Activated naive CD8-positive, alpha-beta T cell treated with anti-CD3 and anti-CD28 coated beads, Interleukin-2, amount 10 ng/mL, durations not matched to agents 7 days and 5 days (primary cell): ENCODE measurements at places on chromosomes 1 and 21. TPM values are rescaled to one million over a fixed set of nuclear protein-coding genes. Genes with fewer than 3 reads are reported as not detected.
A peak's percentile ranks its signal among the peaks of the same experiment; 100 is the strongest.

DNA sequence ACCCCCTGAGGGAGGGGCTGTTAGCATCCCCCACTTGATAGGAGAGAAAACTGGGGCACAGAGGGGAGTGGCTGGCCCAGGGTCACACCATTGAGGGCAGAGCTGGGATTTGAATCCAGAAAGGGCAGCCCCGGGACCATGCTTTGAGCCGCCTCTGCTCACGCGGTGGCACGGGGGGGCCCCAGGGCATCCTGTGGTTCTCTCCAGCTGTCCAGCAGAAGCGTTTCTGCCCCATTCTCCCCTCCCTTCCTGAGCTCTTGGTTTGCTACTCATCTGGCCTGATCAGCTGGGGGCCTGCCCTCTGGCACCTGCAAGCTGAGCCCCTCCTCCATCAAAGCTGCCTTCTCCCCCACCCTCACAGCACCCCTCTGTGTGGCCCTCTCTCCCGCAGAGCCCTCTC lies 37.5 kb downstream of the FBXO2 start:
- no peaks in the 10 kb centered on the region for H3K36me3 ChIP-seq
- DNase-seq: no peak
- no peak overlapping the region for H3K4me3 ChIP-seq
- peaks cover 2% of the 10 kb centered on the region for H3K27me3 ChIP-seq
- H3K27ac ChIP-seq: no peak overlapping the region

DNA sequence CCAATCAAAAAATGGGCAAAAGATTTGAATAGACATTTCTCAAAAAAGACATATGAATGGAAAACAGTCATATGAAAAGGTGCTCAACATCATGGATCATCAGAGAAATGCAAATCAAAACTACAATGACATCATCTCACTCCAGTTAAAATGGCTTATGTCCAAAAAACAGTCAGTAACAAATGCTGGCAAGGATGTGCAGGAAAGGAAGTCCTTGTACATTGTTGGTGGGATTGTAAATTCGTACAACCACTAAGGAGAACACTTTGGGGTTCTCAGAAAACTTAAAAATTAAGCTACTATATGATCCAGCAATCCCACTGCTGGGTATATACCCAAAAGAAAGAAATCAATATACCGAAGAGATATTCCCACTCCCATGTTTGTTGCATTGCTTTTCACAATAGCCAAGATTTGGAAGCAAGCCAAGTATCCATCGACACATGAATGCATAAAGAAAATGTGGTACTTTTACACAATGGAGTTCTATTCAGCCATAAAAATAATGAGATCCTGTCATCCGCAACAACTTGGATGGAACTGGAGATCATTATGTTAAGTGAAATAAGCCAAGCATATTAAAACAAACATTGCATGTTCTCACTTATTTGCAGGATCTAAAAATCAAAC lies 17.9 kb downstream of the GBP5 start:
- H3K27ac ChIP-seq: no peak overlapping the region
- H3K36me3 ChIP-seq: peaks cover 76% of the 10 kb centered on the region
- no peak for DNase-seq
- H3K4me1 ChIP-seq: peaks cover 29% of the 10 kb centered on the region

DNA sequence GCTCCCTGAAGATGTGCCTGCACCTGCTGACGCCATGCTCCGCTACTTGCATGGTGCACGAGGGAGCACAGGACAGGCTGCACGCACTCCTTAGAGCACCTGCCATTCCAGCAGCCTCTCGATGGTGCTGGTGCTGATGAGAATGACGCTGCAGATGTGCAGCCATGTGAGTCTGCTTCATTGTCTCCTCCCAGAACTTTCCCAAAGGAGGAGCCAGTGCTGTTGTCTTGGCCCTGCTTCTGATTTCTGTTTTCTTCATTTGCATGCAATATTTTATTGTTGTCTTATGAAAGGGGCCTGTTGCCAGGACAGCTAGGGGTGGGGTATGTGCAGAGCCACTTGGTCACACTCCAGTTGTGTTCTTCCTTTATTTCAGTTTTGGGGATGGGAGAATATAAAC lies 70.1 kb downstream of the PCBP3 start:
- H3K27me3 ChIP-seq: peaks cover 15% of the 10 kb centered on the region
- H3K4me3 ChIP-seq: no peak overlapping the region
- no peaks in the 10 kb centered on the region for H3K36me3 ChIP-seq
- no peak overlapping the region for H3K27ac ChIP-seq
- H3K4me1 ChIP-seq: peaks cover 3% of the 10 kb centered on the region

GRCh38 chr1:218930000-218930399 lies 243.7 kb upstream of the LYPLAL1 start:
- no peaks in the 10 kb centered on the region for H3K36me3 ChIP-seq

DNA sequence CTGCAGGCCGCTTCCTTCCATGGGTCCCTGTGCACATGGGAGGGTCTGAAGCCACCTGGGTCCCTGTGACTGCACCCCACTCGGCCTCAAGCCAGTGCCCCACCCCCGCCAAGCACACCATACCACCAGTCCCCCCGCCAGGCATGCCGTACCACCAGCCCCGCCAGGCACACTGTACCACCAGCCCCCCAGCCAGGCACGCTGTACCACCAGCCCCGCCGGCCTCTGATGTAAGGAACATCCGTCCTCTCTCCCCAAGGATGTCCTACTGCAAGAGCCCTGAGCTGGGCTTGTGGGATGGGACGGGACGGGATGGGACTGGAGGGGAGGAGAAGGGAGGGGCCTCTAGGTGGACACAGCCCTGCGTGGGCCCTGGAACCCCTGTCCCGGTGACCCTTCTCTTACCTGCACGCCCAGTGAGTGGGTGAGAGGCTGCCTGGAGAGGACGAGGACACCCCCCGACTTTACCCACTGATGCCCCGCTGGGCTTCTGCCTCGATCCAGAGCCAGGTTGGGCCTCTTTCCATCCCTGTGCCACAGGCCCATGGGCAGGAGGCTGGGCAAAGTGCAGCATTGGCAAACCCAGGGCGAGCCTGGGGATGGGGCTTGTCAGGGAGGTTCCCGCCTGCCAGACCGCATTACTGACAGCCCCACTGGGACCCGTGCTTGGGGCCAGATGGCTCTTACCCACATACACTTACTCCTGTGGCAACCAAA lies 40.8 kb upstream of the COL6A1 start:
- H3K27ac ChIP-seq: no peak overlapping the region
- H3K36me3 ChIP-seq: no peaks in the 10 kb centered on the region
- peaks cover 2% of the 10 kb centered on the region for H3K27me3 ChIP-seq
- no peaks in the 10 kb centered on the region for H3K4me1 ChIP-seq
- no peak for DNase-seq

DNA sequence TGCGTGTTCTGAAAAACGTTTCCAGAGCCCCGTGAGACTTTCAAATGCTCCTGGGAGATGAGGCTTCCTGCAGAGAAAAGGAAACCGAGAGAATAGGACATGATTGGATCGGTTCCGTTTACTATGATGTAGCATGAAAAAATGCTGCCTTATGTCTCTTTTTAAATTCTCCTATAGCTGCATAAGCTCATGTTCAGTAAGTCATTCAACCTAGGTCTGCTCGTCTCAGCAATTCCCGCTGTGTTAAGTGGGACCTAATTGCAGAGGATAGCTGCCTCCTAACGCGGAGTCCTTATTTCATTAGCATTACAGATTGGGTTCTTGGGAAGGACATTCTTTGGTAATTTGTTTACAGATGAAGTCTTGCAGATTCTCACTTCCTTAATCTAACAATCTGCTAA lies 165.3 kb downstream of the GALNT2 start:
- peaks cover under 1% of the 10 kb centered on the region for H3K36me3 ChIP-seq
- H3K4me1 ChIP-seq: peaks cover 12% of the 10 kb centered on the region
- no peak overlapping the region for H3K4me3 ChIP-seq
- H3K27me3 ChIP-seq: no peaks in the 10 kb centered on the region

- no peak overlapping the region for H3K27ac ChIP-seq
- H3K27me3 ChIP-seq: no peaks in the 10 kb centered on the region
- no peaks in the 10 kb centered on the region for H3K4me1 ChIP-seq
- H3K36me3 ChIP-seq: no peaks in the 10 kb centered on the region
- H3K4me3 ChIP-seq: no peak overlapping the region
Observed at GRCh38 chr1:62057641-62058290, 136.9 kb upstream of the L1TD1 start.

DNA sequence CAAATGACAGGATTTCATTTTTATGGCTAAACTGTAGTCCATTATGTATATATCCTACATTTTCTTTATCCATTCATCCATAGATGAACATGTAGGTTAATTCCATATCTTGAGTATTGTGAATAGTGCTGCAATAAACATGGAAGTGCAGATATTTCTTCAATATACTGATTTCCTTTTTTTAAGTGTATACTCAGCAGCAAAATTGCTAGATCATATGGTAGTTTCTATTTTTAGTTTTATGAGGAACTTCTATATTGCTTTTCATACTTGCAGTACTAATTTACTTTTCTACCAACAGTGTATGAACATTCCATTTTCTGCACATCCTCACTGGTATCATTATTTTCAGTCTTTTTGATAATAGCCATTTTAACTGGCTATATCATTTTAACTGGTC lies 30.1 kb downstream of the OR10J5 start:
- no peak for DNase-seq
- no peak overlapping the region for H3K4me3 ChIP-seq
- no peaks in the 10 kb centered on the region for H3K36me3 ChIP-seq
- H3K27me3 ChIP-seq: peaks cover 3% of the 10 kb centered on the region

GRCh38 chr1:226029093-226029496 lies 30.0 kb upstream of the SDE2 start:
- no peaks in the 10 kb centered on the region for H3K36me3 ChIP-seq
- no peaks in the 10 kb centered on the region for H3K4me1 ChIP-seq
- H3K27ac ChIP-seq: no peak overlapping the region
- no peak for DNase-seq
- no peak overlapping the region for H3K4me3 ChIP-seq

- H3K4me1 ChIP-seq: peaks cover 23% of the 10 kb centered on the region
- no peak for DNase-seq
- H3K27ac ChIP-seq: no peak overlapping the region
- no peaks in the 10 kb centered on the region for H3K27me3 ChIP-seq
- no peak overlapping the region for H3K4me3 ChIP-seq
- peaks cover 68% of the 10 kb centered on the region for H3K36me3 ChIP-seq
Observed at GRCh38 chr1:232969799-232970198, 19.4 kb downstream of the NTPCR start.

DNA sequence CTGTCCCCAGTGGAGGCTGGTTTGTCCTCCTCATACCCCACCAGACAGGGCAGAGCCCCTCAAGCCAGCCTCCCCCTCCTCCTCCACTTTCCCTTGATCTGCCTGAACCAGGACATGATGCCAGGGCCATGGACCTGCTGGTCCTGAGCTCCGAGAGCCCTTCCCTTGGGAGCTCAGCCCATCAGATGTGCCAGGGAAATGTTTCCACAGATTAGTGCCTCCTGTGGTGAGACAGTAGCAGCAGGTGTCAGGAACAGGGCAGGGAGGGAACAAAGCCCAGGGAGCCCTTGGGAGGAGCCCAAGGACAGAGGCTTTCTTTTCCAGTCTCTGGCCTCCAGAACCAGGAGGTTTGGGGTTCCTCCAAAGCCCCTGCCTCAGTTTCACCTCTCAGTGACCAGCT lies 14.6 kb upstream of the SLC41A1 start:
- H3K27me3 ChIP-seq: no peaks in the 10 kb centered on the region
- H3K4me1 ChIP-seq: peaks cover 9% of the 10 kb centered on the region
- no peak for DNase-seq
- peaks cover 3% of the 10 kb centered on the region for H3K36me3 ChIP-seq

DNA sequence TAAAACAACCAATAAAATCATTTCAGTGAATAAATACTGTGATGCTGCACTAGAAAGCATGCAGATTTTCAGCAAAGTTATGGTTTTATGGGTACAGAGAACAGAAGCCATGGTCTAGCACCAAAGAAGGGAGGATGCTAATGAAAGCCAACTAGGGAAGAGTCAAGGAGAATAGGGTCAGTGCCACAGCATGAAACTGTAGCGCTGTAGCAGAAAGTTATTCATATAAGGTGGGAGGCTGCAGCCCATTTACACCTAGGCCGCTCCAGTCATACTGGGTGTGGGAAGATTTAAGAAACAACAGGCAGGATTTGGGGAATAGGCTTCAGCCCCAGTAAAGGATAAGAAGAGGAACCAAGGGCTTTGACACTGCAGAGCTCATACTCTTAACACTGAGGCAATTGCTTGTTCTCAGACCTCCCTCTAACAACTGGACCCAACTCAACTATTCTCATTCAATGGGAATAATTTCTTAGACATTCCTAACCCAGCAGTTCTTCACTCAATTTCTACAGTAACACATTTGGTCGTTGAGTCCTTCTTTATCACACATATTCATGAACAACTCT lies 4.4 kb downstream of the IFI16 start:
- H3K36me3 ChIP-seq: peaks cover 69% of the 10 kb centered on the region
- peaks cover 45% of the 10 kb centered on the region for H3K4me1 ChIP-seq
- peak overlapping the region; percentile 84 for H3K4me3 ChIP-seq
- H3K27me3 ChIP-seq: no peaks in the 10 kb centered on the region
- no peak for DNase-seq

- no peak for DNase-seq
- H3K4me3 ChIP-seq: peak overlapping the region; percentile 98
- peaks cover 43% of the 10 kb centered on the region for H3K4me1 ChIP-seq
- H3K36me3 ChIP-seq: peaks cover 47% of the 10 kb centered on the region
Observed at GRCh38 chr1:198641966-198642668, 3.3 kb downstream of the PTPRC start.

- H3K4me3 ChIP-seq: no peak overlapping the region
- no peaks in the 10 kb centered on the region for H3K4me1 ChIP-seq
- H3K27ac ChIP-seq: no peak overlapping the region
- H3K36me3 ChIP-seq: no peaks in the 10 kb centered on the region
Observed at GRCh38 chr1:233972951-233973635, 68.6 kb downstream of the SLC35F3 start.

DNA sequence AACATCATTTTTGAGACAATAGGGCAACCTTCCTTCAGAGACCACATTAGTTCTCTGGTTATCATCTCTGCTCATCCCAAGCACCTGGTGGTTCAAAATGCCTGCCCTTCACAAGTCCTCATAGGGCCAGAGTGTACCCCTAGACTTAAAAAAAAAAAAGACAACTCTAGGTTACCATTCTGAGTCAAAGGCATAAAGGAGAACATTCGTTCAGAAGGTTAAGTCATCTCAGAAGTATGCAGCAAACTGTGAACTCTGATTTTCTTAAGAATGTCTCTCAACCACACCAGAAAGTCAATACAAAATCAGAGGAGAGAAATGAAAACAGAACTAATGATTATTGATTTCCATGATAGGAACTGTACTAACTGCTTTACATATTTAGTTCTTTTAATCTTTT lies 9.2 kb upstream of the BEND5 start:
- H3K27me3 ChIP-seq: peaks cover 2% of the 10 kb centered on the region
- no peak overlapping the region for H3K4me3 ChIP-seq
- H3K27ac ChIP-seq: no peak overlapping the region
- peaks cover 7% of the 10 kb centered on the region for H3K4me1 ChIP-seq
- DNase-seq: no peak

Gene CCDC27
- total RNA-seq: not detected

Gene SELE
- not detected for total RNA-seq

Gene PLPP3
- 0.48 TPM for total RNA-seq

Gene HSD3B1
- not detected for total RNA-seq

Gene IGSF9
- not detected for total RNA-seq

Gene MYCL
- 0.34 TPM for total RNA-seq

Gene RUNX3
- 172 TPM for total RNA-seq

Gene CHIA
- not detected for total RNA-seq

Gene ZNF683
- 9.3 TPM for total RNA-seq

Gene VASH2
- not detected for total RNA-seq
